ENCODE measurements at places on chromosomes 12 and 14.

- DNase-seq: no peak
Observed at GRCh38 chr14:60101786-60102185, 10.1 kb downstream of the PCNX4 start.

DNA sequence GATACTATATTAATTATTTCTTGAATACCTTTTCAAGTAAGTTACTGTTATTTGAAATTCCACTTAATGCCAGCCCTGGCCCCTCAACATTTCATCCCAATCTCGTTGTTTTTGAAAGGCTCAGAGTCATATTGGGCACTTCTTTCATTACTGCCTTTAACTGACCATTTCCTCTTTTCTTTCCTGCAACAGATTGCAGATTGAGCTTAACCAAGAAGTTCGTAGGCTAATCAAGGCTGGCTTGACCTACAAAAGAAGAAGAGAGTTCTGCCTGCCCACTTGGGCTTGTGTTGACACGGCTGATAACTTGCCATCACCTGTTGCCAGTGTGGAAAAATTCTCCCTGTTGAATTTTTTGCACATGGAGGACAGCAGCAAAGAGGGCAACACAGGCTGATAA lies 91.0 kb downstream of the FLRT2 start:
- no peak for DNase-seq

DNA sequence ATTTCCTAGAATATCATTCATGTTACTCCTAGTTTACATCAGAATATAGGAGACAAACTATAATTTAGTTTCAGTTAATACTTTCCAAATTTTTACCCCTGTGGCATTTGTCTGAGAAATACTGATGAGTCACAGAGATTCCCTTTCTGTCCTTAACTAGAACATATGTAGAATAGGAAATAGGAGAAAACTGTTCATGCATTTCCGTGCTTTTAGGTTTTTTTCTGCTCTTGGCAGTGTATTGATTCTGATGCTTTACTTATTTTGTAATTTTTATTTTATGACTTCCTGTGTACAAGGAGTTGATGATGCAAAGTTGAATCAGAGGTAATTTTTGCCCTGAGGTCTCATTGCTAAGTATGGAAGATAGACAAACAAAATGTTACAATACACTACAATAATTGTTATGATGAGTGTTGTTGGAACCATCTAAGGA lies 23.0 kb downstream of the MNAT1 start:
- DNase-seq: no peak

DNA sequence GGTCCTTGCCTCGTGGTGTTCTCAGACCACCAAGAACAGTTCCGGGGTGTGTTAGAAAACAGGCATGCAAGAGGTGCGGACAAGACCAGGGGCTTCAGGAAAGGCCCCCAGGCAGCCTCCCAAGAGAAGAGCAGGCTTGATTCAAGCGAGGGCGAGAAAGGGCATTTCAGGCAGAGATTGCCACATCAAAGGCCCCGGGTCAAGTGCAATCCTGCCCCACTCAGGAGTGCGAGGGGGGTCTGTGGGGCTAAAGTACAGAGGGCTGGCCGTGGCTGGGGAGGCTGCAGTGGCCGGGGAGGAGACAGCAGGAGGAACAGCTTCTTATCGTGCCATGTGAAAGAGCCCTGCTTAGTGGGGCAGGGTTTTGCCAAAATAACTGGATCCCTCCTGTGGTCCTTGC lies 2.7 kb upstream of the BDKRB2 start:
- DNase-seq: no peak

DNA sequence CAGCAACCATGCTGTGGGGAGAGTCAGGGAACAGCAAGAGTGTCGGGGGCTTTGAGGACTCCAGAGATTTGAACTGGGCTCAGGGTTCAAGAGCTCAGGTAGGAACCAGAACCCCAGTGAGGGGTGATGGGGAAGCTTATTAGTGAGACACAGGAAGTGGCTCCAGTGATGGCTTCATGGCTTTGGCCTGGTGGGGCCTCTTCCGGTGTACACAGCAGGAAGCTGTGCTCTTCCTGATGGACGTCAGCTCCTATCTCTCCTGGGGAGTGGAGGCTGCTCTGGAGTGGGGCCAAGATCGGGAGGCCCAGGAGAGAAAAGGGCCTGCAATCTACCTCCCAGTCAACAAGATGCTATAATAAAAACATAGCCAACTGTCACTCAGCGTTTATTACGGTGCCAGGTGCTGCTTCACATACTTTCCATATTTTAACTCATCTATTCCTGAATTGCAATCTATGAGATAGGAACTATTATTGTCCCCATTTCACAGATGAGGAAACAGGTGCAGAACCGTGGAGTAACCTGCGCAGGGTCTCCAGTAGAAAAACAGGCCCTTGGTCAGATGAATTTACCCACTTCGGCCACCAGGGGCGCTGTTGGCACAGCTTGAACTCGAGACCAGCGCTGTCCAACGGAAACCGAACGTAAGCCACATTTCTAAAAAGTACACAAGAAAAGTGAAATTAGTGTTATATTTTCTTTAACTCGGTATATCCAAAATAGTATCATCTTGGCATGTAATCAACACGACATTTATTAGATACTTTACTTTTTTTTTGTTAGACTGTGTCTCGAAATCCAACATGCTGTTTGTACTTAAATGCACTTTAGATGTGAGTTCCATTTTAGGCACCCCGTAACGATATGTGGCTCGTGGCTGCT lies 63.6 kb upstream of the DLK1 start:
- peak; percentile 9 for DNase-seq

DNA sequence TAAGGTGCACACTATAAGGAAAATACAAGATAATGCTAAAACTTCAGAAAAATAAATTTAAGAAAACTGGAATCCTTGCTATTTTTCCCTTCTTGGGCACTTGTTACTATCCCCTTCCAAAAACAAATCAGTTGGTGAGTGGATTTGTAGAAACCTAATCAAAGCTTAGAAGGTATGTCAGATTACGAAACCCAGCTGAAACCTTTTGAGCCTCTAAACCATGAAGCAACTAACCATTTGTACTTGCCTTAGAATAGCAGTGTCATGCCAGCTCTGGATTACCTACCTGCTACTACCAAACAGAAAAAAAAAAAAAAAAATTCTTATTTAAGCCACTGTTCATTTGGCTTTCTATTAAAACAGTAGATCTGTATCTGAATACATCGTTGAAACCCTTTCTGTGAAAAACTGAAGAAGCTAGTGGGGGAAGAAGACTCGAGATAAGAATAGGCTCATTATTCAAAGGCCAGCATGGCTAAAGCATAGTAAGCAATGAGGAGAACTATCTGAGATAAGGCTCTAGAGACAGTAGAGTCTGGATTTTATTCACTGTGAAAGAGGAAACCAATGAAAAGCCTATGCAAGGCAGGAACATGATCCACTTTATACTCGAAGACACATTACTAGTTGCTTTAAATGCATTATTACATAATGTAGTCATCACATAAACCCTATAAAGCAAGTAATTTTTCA lies 30.2 kb downstream of the OSBPL8 start:
- DNase-seq: no peak

DNA sequence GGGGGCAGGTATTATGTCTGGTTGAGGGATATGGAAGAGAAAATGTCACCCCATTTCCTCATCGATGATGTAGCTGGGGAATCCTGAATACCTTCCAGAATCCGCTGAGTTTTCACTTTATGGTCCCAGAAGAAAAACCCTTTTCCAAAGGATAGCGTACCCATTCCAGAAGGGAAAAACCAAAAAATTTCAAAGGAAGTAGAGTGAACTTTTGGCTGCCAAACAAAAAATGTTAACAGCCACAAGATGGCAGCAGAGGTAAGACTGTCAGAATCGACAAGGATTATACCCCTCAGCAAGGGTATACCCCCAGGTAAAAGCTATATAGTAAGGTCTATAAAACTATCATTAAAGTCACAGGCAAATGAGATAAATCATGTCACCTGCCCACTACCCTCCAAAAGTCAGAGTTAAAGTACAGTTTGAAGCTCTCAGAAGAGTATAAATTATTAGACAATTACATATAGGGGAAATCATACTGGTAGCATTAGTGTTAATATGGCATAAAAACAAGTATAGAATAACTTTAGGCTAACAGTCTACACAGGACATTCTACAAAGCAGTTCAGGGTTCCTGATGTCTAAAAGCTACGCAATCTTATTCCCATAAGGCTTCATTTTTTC lies 18.0 kb downstream of the ACIN1 start:
- DNase-seq: no peak

DNA sequence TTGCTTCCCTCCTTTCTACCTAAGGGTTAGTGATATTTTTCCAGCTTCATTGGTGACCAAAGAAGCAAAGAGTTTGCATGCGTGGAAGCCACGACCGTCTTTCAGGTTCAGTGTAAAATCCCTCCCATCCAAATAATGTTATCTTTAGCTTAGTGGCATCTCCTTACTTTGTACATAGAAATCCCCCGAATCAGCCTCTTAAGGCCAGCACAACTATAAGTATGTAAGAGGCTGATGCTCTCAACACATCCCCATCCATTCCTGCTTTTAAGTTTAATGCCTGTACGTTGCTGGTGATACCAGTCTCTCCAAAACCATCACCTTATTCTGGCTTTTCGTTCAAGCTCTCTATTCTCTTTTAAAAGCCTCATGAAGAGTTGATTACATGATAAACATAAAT lies 14.6 kb downstream of the CDKN1B start:
- no peak for DNase-seq

GRCh38 chr12:130118181-130118580 lies 44.1 kb upstream of the FZD10 start:
- no peak for DNase-seq

Measured in C1 segment of cervical spinal cord (tissue), 14 donors.